ENCODE measurements at places on chromosomes 1 and 21.

DNA sequence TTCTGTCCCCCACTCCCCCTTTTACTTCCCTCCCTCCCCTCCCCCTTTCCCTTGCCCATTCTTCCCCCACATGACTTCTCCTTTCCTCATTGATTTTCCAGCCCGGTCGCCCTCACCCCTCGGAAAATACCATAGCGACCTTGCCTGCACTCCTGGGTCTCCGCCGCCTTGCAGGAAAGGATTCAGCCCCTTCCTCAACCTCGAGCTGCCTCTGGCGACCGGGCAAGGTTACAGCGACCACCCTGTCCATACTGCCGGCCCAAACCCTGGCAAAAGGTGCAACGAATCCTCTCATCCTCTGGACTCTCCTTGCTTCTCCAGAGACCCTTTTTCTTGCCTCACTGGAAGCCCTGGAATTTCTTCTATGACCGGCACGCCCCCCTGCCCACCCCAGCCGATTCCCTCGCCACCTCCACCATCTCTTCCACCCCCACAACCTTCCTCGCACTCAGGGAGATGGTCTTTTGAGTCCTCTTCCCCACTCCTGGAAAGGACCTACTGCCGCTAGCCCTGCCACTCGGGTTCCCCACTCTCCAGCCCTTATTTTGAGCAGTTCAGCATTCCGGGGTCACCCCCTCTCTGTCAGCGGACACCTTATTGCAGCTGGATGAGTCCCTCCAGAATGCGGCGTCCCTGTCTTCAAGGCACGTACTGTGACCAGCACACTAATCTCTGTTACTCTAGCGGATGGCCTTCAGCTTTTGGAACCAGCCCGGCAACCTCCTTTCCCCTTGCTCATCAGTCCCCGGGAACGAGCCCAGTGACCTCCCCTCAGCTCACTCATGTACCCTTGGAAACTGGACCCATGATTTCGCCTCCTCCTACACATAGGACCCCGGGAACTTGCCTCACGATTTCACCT, 846 bp downstream of the NSUN4 start:
- DNase-seq, result no peak

- no peak for DNase-seq
These were observed at the start of gene ASTN1 for GRCh38 chr1:177164380-177165068. Gene ASTN1 (minus strand): TSS chr1:177164712. CDS start chr1:177164676, 36 bp downstream.

DNA sequence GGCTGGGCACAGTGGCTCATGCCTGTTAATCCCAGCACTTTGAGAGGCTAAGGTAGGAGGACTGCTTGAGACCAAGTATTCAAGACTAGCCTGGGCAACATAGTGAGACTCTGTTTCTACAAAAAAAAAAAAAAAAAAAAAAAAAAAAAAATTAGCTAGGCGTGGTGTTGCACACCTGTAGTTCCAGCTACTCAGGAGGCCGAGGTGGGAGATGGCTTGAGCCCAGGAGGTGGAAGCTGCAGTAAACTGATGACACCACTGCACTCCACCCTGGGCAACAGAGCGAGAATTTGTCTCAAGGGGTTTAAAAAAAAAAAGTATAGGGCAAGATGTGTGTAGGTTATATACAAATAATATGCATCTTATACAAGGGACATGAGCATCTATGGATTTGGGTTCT, 2.6 kb downstream of the TDRKH start:
- no peak for DNase-seq

DNA sequence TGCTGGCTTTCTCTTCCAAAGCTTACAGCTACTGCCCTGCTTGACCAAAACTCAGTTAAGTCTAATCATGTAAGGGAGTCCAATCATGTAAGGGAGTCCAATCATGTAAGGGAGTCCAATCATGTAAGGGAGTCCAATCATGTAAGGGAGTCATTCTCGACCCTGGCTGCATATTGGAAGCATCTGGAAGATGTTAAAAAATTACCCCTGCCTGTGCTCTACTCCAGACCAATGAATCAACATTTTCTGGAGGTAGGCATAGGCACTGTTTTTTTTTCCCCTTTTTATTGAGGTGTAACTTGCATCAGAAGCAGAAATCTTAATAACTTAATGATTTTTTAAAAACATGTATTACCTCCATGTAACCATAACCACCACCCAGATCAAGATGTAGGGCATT, 9.4 kb downstream of the PIGP start:
- DNase-seq, result no peak

DNA sequence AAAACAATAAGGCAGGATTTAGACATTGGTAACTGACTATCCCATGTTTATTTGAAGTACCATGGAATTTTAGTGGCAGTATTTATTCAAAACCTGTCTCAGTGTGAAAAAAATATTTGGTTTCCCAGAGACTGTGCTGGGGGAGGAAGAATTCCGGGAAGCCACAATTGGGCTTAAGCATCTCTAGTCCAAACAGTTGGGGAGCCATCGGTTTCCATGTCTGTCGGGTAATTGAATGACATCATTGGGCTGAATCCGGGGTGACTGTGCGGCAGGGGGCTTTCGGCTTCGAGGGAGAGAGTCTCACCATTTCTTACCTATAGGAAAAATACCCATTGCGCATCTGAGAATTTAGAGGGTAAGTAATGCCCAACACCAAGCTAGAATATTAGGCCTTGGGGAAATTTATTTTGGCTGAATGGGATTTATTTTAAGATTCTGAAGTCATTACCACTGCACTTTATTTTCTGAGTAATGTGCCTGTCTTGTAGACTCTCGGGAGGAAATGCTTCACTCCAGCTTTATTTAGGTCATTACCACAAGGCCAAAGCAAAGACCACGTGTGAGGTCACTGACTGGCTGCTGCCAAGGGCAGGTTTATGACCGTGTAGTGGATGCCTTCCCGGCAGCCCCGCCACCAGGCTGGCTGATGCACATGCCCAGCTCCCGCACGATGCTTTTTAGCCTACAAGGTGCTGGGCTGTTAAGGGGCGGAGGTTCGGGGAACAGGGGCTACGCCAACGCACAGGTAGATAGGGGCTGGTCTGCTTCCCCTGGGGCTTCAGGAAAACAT, 23.1 kb upstream of the UMODL1 start:
- DNase-seq, result no peak
